ENCODE measurements at places on chromosomes 11 and 22.

- no peak for DNase-seq
Observed at GRCh38 chr11:71302534-71302909, 50.1 kb upstream of the SHANK2 start.

DNA sequence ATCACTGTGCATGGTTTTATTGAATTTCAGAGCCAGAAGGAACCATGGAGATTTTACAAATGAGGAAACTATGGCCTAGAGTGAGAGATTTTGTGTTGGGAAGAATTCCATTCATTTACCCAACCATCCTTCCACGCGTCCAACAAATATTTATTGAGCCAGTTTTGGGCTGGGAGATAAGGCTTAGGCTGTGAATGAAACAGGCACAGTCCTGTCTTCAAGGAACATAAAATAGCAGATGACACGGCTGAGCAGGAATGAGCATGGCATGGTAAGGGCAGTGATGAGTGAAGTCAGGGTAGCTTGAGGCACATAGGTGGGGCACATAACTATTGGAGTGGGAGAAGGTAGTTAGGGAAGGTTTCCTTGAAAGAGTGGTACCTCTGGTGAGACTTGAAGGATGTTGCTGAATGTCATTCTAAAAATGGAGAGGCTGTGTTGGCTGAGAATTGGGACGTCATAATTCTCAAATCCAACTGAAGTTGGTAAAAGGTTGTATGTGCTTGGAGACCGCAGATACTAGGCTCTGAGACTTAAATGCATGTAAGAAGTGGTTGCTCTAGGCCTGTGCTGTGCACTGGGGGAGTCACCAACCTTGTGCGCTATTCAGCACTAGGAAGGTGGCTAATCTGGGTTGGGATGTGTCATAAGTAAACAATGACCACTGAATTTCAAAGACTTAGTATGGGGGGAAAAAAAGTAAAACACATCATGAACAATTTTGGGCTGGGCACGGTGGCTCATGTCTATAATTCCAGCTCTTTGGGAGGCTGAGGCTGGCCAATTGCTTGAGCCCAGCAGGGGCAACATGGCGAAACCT is 51.9 kb downstream of the TEAD1 start:
- no peak for DNase-seq

DNA sequence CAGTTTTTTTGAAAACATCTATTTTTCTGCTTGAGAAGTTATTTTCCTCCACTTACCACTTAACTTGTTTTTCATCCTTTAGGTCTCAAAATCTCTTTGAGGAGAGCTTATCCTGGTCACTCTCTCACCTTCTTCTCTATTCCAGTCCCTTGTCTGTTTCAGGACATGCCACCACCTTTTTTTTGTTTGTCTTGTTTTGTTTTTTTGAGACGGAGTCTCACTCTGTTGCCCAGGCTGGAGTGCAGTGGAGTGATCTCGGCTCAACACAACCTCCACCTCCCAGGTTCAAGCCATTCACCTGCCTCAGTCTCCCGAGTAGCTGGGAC is 4.6 kb upstream of the BCL2L13 start:
- DNase-seq: no peak

DNA sequence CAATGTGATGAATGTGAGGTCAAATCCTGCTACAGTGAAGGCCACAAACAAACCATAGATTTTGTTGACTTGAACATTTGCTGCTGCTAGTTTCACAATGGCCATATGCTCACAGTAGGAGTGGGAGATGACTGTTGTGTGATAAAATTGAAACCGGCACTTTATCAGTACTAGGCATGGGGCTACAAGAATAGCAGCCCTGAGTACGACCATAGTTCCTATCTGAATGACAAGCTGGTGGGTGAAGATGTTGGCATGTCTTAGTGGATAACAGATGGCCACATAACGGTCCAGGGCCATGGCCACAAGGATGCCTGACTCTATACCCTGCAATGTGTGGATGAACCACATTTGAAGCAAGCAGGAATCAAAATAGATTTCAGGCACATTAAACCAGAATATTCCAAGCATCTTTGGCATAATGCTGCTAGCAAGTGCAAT is 2.8 kb downstream of the OR52A1 start:
- DNase-seq: no peak

DNA sequence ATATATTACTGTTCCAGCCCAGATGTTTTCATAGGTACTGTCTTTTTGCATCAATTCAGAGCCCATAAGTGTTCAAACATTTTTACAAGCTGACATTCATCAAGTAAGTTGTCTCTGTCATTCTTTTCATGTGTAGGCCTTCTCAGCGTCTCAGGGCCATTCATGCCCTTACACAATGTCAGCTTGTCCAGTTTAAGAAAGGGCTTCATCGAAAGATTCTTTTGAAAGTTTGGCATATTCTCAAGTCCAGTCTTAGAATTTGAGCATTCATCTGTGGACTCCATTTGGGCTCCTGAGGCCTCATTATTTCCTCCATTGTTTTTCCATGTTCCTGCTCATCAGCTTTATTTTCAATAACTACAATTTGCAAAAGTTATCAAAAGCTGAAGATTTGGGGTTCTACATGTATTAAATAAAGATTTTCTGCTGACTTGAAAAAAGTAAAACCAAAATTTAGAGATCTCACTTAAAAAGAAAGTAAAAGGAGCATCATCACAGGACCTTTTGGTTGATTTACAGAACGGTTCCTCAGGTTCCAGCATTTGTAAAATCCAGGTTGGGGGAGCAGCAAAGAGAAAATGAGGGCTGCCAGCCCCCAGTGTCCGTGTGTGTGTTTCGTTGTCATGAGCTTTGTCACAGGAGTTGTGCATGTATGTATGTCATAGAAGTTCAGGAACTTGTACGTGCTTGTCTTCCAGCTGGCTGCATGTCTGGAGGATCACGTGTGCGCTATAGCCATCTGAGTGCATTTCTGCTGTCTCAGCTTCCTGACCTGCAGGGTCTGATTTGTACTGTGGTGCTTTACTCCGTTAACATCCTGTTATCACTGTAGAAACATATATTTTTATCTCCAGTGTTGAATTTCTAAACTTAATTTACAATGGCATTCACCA is 15.6 kb downstream of the MOV10L1 start:
- no peak for DNase-seq

DNA sequence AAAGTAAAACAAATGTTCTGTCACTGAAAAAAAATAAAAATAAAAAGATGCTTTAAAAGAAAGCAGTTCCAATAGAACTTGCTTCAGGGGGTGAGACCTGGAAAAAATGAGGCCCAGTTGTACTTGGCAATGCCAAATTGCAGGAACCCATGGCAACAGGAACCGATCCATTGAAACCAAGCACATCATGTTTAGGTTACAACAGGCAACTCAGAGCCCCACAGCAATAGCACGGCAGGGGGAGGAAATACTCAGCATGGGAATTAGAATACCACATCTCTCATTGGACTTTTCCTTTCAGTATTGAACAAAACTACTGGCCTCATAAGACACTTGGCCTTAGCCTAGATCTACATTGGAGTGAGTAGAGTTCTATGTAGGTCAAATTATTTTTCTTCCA is 84.3 kb downstream of the MSANTD4 start:
- no peak for DNase-seq
